ENCODE measurements at places on chromosomes 1 and 21.

DNA sequence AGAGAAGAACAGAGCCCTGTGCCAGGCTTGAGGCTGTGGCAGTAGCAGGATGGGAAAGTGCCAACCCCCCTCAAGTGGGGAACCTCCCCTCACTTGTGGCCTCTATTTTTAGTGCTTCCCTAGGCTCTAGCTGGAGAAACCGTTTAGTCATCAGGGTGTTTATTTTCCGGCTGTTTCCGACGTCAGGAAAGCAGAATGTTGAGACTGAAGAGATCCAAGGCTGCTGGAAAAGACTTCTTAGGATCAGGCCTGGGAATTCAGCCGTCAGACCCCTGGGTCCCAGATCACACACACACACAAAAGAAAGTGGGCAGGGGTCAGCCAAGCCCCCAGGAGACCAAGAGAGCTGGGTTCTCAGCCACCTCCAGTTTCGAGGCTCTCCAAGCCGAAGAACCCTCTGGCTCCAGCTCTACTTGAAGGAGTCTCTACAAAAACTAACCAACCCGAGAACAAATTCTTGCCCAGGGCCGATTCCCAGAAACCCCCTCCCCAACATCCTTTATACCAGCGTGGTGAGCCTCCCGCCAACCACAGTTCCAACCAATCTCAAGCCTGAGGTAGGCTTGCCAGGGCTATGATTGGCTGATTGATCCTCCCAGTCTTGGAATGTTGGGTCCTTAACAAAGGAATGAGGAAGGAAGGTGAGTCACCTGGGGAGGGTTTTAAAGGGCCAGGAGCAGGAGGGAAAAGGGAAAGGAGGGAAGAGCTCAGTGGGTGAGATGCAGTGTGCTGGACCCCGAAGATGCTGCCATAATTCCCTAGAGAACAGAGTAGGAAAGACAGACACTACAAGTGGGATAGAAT lies 2.5 kb upstream of the MEF2D start:
- no peak for DNase-seq

DNA sequence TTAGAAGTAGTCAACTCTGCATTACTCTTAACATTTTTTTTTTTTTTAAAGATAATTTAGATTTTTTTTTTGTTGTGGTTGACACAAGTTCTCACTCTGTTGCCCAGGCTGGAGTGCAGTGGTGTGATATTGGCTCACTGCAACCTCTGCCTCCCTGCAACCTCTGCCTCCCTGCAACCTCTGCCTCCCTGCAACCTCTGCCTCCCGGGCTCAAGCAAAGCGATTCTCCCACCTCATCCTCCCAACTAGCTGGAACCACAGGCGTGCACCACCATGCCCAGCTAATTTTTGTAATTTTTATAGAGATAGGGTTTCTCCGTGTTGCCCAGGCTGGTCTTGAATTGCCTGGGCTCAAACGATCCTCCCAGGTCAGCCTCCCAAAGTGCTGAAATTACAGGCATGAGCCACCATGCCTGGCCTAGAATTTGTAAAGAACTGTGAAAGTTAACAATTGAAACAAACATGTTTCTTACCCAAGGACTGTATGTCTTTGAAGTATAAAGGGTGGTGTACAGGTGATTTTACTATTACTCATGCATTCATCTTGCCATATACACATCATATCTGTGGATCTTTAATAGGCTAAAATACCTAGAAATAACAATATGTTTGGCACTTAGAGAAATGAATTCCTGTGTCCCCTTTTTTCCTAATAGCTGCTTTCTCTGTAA lies 114.7 kb downstream of the ATP5PO start:
- no peak for DNase-seq

- no peak for DNase-seq
These were observed 114.5 kb downstream of the DSCAM start for GRCh38 chr21:40732253-40733023.

DNA sequence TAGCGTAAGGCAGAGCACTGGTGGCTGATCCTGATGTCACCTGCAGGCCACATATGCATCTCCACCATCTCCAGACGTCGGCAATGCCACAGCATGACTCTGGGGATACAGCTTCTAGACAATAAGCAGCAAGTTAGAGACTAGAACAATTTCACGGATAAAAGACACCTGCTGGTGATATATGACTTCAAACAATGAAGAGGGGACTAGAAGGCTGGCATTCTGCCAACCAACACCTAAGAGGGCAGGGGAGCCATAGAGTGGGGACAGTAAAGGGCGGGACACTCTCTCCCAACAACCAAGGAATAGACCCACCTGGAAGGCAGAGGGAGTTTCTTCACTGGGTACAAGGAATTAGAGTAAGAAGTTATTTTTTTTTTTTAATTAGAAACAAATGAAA lies 126.7 kb downstream of the SIM2 start:
- no peak for DNase-seq

GRCh38 chr1:45206808-45207623 lies 611 bp upstream of the ZSWIM5 start:
- no peak for DNase-seq

DNA sequence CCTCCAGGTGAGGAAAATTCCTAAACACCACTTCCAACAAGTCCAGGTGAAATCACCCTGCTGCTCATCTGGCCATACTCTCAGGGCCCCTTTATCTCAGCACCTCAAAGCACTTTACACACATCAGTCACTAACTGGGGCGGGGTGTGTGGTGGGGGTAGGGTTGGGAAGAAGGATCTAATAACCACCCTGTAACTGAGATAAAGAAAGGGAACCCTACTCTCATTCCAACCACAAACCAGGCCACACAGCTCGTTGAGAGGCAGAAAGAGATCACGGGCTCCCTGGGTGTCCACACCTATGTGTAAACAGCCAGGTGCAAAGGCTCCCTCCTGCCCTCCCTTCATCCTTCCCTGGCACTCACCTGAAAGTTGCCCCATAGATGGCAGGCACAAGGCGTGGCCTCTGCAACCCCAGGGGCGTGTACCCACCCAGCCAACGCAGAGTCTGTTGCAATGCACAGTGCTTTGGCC lies 20.4 kb downstream of the GPR161 start:
- no peak for DNase-seq

DNA sequence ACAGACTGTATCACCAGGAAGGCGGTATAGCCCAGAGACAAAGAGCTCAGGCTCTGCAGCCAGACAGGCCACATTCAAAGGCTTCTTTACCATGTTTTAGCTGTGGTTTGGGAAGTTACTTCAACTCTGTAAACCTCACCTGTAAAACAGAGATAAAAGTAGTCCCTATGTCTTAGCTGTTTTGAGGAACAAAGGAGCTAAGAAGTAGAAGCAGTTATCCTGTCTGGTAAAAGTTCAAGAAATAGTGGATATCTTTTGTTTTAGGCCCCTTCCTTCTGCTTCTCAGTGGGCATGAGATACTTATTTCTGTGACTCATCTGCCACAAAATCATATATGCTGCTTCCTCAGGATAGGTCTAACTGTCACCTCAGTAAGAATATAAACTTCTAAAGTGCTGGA lies 6.5 kb downstream of the CD34 start:
- DNase-seq, result no peak

DNA sequence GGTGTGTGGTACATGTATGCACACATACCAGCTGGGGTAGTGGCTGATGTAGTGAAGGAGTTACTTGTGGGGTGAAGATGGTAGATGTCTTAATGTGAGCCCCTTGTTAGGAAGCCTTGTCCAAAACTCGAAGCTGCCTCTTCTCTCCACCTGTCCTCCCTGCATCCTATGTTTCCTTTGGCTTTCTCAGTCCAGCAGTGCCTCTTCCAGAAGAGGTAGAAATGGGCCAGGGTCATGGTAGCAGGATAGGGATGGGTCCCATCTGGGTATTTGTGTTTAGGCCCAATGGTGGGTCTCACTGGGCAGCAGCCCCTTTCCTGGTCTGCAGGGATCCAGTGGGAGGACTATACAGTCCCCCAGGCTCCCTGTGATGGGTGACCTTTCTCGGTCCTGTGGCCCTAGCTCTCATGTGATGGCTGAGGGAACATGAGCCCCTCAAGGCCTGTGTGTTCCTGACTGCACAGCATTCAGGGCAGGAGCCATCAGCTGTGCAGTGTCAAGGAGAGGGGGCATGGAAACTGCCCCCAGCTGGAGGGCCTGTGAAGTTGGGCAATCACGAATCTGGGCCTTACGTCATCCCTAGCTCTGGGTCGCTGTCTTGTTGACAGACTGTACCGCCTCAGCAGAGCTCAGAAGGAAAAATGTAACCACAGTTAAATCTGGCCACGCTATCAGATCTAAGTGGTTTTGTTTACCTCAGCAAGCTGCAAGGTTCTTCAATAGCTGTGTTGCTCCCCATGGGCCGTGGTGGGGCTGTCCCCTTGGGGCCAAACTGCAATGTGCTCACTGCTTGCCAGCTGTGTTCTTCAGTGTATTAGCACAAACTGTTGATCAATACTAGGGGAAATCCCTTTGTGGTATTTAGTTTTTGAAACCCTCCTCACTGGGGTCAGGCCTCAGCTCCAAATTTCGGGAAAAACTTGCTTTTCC lies 82.7 kb downstream of the NOS1AP start:
- no peak for DNase-seq

- DNase-seq, result no peak
These were observed 111.4 kb upstream of the SNX7 start for GRCh38 chr1:98550076-98550475.

DNA sequence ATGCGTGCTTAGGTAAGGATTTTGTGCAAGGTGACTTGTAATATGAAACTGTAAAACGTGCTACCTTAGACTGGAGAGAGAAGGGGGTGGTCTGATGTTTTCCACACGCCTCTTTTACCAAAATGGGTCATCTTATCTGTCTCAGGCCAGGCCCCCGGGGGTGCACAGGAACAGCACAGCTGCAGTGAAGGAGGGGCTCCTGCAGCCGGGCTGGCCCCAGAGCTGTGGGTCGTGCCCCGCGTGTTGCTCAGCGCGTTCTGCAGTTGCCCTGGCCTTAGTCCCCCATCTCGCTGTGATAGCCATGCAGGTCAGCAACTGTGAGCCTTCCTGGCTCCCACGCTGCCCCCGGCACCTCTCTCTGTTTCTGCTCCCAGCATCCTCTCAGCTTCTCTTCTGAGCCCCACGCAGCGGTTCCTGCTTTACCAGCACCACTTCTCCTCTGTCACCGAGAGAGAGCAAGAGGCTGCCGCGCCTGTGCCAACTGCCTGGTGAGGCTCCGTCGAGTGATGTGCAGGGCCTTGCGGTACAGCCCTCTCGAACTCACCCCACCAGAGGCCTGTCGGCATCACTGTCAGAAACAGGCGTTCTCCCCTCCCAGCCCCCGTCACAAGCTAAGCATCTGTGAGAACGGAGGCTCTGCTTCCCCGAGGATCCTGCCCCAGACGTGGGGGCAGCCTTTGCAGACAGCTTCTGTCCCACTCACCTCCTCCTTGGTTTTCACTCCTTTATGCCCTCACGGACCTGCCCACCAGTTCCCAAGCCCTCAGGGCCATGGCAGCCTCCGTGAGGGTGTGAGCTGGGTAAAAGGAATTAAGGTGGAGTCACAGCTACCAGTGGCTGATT lies 73.3 kb downstream of the ADARB1 start:
- no peak for DNase-seq

All from D721Med (cell line).